Activated T-helper 2 cell treated with anti-CD3 and anti-CD28 coated beads, Interferon-gamma antibody, Interleukin-2, Interleukin-4, amounts not matched to agents 10 μg/mL and 5 μg/mL and 100 μg/mL, durations not matched to agents 14 hours and 24 hours and 36 hours (primary cell): ENCODE measurements at places on chromosomes 7 and 10. TPM values are rescaled to one million over a fixed set of nuclear protein-coding genes. Genes with fewer than 3 reads are reported as not detected.

The DNAJC1 gene
- 24.0 and 24.5 TPM in 2 replicates for total RNA-seq

The SSC4D gene
- total RNA-seq, result 0.71 and 0.78 TPM in 2 replicates

The ERVW-1 gene
- not detected in 2 replicates for total RNA-seq

The WNT8B gene
- 0.14 and 0.21 TPM in 2 replicates for total RNA-seq

The SUN3 gene
- not detected in 2 replicates for total RNA-seq

The LMOD2 gene
- total RNA-seq, result not detected in 2 replicates

The ADAM22 gene
- total RNA-seq, result 3.7 and 4.0 TPM in 2 replicates

The CLCN1 gene
- not detected in 2 replicates for total RNA-seq

The RNF148 gene
- not detected in 2 replicates for total RNA-seq

The COL26A1 gene
- total RNA-seq, result 0.11 and 0.16 TPM in 2 replicates

The TRIL gene
- total RNA-seq, result not detected in 2 replicates

The UNCX gene
- not detected in 2 replicates for total RNA-seq

The EVX1 gene
- not detected in 2 replicates for total RNA-seq

The ENO4 gene
- not detected in 2 replicates for total RNA-seq

The ARPC1A gene
- total RNA-seq, result 79.8 and 83.4 TPM in 2 replicates

The FOXP2 gene
- 0.05 and 0.14 TPM in 2 replicates for total RNA-seq

The PANK1 gene
- 5.7 and 9.2 TPM in 2 replicates for total RNA-seq

The CLEC5A gene
- not detected in 2 replicates for total RNA-seq

The ABCA13 gene
- total RNA-seq, result 0.02 and 0.32 TPM in 2 replicates

The PPRC1 gene
- total RNA-seq, result 91.3 and 94.1 TPM in 2 replicates

The ACBD7 gene
- 3.6 and 4.8 TPM in 2 replicates for total RNA-seq

The H2AZ2 gene
- 204 and 208 TPM in 2 replicates for total RNA-seq

The GIMAP2 gene
- 29.3 and 30.5 TPM in 2 replicates for total RNA-seq

The ORAI2 gene
- 53.5 and 53.8 TPM in 2 replicates for total RNA-seq

The EIF4EBP2 gene
- 39.5 and 40.0 TPM in 2 replicates for total RNA-seq

The STRIP2 gene
- total RNA-seq, result 73.4 and 73.5 TPM in 2 replicates

The CDC123 gene
- 153 and 156 TPM in 2 replicates for total RNA-seq

The BAG3 gene
- total RNA-seq, result 31.8 and 33.3 TPM in 2 replicates

The CADPS2 gene
- total RNA-seq, result not detected in 2 replicates

The ITIH5 gene
- total RNA-seq, result not detected in 2 replicates

The GDF2 gene
- not detected in 2 replicates for total RNA-seq
